ENCODE measurements at places on chromosomes 12 and 14. TPM values are rescaled to one million over a fixed set of nuclear protein-coding genes. Genes with fewer than 3 reads are reported as not detected.

GRCh38 chr12:129145381-129145780 lies 292.1 kb downstream of the GLT1D1 start:
- H3K4me3 ChIP-seq = no peak overlapping the region
- H3K36me3 ChIP-seq = no peaks in the 10 kb centered on the region
- no peaks in the 10 kb centered on the region for H3K4me1 ChIP-seq
- no peak overlapping the region for H3K27ac ChIP-seq
- no peaks in the 10 kb centered on the region for H3K27me3 ChIP-seq
- DNase-seq = no peak

DNA sequence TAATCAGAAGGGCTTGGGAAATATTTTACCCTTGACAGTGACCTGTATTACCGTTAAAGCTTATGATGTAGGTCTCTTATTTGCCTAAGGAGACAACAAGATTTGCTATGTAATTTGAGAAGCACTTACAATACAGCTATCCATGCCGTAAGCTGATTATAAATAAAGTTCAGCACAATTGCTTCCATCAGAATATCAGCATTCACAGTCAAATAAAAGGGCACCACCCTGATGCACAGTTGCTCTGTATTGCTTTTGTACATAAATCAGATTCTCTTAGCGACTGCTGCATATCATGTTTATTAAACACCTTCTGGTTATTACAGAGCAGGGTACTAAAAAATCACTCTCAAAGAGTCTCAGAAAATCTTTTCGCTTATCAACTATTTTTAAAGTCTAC lies 67.3 kb upstream of the VRK1 start:
- no peak overlapping the region for H3K27ac ChIP-seq
- no peak for DNase-seq
- H3K4me1 ChIP-seq = no peaks in the 10 kb centered on the region
- H3K4me3 ChIP-seq = no peak overlapping the region

The SLC7A7 gene
- polyA plus RNA-seq = 169 TPM

DNA sequence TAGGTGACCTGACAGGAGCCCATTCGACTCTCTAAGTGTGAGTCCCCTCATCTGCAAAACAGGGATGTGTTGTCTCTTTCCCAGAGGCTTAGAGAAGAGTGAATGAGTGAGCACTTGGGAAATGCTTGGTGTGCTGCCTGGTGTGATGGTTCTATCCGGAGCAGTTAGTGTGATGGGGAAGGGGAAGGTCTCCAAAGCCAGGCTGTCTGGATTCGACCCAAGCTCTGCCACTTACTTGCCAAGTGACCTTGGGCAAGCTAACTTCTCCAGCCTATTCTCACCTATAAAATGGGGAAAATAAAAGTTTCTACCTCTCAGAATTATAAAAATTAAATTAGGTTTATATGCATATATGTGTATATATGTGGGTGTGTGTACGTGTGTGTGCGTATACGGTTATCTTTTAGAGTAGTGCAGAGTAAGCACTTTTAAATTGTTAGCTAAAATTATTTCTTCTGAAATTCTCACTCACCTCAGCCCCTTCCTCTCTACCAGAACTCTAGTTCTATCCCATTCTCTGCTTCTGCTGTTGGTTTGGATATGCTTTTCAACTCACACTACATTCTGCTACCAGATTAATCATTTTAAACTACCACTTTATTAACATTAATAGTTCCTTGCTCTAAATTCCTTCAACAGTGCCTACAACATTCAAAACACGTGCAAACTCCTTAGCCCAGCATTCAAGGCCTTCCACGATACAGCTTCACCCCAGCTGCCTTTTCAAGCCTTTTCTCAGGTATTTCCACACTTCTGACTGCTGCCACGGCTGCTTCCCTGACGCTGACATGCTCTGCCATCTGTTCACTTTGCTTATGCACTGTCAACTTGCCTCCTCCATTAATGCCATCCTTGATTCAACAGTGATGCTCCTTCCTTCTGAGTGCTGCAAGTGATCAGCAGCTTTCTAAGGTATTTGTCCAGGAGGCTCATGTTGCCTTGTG lies 55.3 kb downstream of the DICER1 start:
- no peak overlapping the region for H3K4me3 ChIP-seq
- no peaks in the 10 kb centered on the region for H3K27me3 ChIP-seq
- no peak overlapping the region for H3K27ac ChIP-seq
- H3K36me3 ChIP-seq = no peaks in the 10 kb centered on the region
- H3K4me1 ChIP-seq = no peaks in the 10 kb centered on the region
- DNase-seq = no peak

- no peak overlapping the region for H3K4me3 ChIP-seq
- no peaks in the 10 kb centered on the region for H3K4me1 ChIP-seq
- no peak overlapping the region for H3K27ac ChIP-seq
- no peaks in the 10 kb centered on the region for H3K27me3 ChIP-seq
- no peaks in the 10 kb centered on the region for H3K36me3 ChIP-seq
- no peak for DNase-seq
These were observed 8.3 kb downstream of the RNASE6 start for GRCh38 chr14:20789230-20789813.

The SCFD1 gene
- polyA plus RNA-seq = 79.0 TPM

- H3K27ac ChIP-seq = peak overlapping the region; percentile 16
- H3K4me3 ChIP-seq = no peak overlapping the region
- no peaks in the 10 kb centered on the region for H3K36me3 ChIP-seq
- H3K27me3 ChIP-seq = no peaks in the 10 kb centered on the region
- DNase-seq = no peak
These were observed 20.5 kb upstream of the CORO1C start for GRCh38 chr12:108751821-108752220.

GRCh38 chr12:6538420-6539313 lies 4.3 kb downstream of the GAPDH start:
- H3K27ac ChIP-seq = peak overlapping the region; percentile 67
- H3K27me3 ChIP-seq = no peaks in the 10 kb centered on the region
- no peaks in the 10 kb centered on the region for H3K36me3 ChIP-seq
- H3K4me1 ChIP-seq = peaks cover 37% of the 10 kb centered on the region
- no peak for DNase-seq

DNA sequence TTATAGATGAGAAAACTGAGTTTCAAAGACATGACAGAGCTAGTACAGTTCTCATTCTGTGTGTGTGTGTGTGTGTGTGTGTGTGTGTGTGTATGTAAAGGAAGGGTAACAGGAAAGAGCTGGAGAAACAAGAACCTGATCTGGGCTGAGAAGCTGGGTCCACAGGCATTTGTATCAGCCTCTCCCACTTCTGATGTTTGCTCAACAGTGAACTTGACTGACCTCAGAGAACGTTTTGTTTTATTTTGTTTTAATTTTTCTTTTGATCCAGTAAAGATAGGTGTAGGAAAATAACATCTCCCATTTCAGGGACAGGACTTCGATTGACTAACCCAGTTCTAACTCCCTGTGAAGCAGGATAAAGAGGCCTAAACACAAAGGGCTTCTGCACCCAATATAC lies 85.4 kb downstream of the STXBP6 start:
- no peak overlapping the region for H3K4me3 ChIP-seq
- no peaks in the 10 kb centered on the region for H3K27me3 ChIP-seq
- peak overlapping the region; percentile 92 for H3K27ac ChIP-seq

DNA sequence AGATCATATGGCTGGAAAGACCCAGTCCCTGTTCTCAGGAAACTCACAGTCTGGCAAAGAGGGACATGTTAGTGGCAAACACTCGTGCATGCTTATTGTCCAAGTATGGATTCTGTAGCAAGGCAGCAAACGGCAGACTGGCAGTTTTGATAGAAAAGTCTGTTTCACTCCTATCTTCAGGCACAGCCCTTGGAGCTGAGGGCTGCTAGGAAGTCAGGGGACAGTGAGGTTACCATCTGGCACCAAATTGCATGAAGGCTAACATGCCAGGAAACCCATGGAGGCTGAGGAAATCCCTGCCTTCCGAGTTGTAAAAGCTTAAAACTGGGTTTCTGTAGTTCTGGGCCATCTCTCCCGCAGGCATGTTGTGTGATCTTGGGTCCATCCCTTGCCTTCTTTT lies 32.9 kb downstream of the CALM1 start:
- no peak for DNase-seq
- H3K4me3 ChIP-seq = no peak overlapping the region
- no peaks in the 10 kb centered on the region for H3K27me3 ChIP-seq
- no peak overlapping the region for H3K27ac ChIP-seq
- H3K4me1 ChIP-seq = peaks cover 3% of the 10 kb centered on the region

DNA sequence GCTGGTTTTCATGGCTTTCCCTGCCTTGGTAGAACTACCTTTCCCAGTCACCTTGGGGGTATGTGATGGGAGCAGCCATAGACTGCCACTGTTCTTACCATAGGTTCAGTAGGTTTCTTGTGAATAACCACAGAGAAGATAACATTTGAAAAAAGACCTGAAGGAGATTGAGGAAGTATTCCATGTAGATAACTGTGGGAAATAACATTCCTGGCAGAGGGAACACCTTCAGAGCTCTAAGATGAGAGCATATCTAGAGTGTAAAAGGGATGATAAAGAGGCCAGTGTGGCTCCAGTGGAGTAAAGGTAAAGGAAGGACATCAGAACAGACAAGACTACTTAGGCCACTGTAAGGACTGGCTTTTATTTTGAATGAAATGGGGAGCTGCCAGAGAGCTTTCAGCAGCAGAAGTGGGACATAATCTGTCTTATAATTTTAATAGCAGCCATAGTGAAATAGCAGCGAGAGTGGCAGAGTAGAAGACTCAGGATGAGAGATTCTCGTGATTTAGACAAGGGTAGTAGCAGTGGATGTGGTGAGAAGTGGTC lies 82.6 kb upstream of the KCNH3 start:
- no peak for DNase-seq
- H3K27me3 ChIP-seq = no peaks in the 10 kb centered on the region
- H3K4me3 ChIP-seq = no peak overlapping the region
- no peaks in the 10 kb centered on the region for H3K36me3 ChIP-seq
- H3K27ac ChIP-seq = no peak overlapping the region

The PKP2 gene
- polyA plus RNA-seq = 72.1 TPM

Measured in hepatocyte (in vitro differentiated cells).